ENCODE measurements at places on chromosomes 12 and 14.

GRCh38 chr12:114757684-114758325 is 73.8 kb upstream of the TBX3 start:
- DNase-seq: no peak

DNA sequence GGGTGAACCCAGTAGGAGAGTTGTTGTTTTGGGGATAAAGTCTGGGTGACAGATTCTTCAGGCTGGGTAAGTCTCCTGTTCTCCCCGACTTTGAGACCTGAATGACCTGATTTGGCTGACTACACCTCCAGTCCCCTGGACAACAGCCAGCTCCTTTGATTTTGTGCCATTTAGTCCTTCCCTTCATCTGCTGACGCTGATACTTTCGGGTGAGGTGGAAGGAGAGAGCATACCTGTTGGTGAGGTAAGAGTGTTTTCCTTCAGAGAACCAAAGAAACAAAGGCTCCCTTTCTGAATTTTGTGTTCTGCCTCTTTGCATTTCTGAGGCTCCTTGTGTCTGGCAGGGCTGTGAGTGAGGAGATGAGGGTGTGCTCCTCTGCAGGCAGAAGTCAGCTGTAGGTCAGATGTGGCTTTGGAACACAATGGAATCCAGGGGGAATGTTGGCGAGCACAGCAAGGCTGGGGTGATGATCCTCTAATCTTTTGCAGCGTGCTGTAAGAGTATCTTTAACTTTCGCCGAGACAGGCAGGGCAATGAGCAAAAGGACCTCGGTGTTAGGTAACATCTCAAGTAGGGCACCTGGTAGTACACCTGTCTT is 12.1 kb downstream of the ETV6 start:
- DNase-seq: no peak

- DNase-seq: no peak
Observed at GRCh38 chr12:16271062-16271461, 6.4 kb downstream of the SLC15A5 start.

- DNase-seq: no peak
Observed at GRCh38 chr12:109347589-109347988, at the start of gene MYO1H. Gene MYO1H (plus strand): TSS chr12:109347900. CDS start chr12:109347961, 61 bp downstream.

- no peak for DNase-seq
Observed at GRCh38 chr12:130320536-130320935, 17.2 kb upstream of the PIWIL1 start.
